ENCODE measurements at places on chromosomes 12 and 14.

DNA sequence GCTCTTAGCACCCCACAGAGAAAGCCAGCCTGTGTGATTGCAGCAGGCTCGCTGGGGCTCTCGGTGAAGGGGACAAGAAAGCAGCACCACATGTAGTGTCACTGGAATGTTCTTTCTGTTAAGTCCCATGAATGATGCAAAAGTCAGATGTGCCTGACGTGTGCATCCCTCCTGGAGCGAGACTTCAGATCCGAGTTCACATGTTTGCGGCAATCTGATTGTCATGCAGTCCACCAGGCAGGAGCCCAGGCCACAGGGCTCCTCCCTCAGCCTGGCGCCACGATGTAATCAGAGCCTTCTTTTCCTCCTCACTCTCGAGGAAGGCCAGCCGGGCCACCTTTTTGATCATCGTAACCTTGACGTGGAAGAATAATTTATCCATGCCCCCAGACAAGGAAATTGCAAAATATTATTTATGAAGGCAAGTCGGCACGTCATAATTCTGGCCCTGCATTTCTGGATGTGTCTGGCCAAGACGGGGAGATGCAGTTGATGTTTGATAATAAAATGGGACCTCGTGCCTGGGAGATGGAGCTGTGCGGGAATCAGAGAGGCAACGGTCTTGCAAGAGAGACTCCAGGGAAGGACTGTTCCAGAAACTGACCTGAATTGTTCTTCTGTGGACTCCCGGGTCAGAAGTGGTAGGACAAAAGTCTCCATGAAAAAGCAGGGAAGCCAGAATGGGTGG lies 214.6 kb downstream of the PHETA1 start:
- no peak for DNase-seq

DNA sequence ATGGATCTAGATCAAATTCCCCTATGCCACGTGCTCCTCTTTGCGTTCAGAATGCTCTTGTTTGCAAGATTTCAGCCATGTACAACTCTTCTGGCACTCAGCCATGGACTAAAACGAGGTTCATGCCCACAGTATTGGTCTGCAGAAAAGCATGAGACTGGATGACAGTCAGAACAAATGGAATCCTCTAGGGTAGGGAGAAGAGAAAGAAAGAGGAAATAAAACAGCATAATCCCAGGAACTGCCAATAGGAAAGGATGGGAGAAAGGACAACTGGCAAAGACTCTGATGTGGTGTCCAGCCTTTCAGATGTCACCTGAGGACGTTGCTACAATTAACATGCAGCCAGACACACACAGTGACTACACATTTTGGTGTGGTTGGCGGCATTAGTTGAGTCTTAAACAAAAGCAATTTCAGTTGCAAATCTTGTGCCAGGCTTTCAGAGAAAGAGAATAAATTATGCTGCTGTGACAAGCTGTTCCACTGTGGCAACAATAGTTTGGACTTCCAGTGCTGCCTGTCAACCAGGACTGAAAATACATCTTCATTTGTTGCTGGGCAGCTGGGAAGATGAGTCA lies 338.0 kb downstream of the RGS6 start:
- no peak for DNase-seq

- DNase-seq: no peak
Measured at GRCh38 chr14:69091006-69091405, 61.9 kb downstream of the DCAF5 start.

DNA sequence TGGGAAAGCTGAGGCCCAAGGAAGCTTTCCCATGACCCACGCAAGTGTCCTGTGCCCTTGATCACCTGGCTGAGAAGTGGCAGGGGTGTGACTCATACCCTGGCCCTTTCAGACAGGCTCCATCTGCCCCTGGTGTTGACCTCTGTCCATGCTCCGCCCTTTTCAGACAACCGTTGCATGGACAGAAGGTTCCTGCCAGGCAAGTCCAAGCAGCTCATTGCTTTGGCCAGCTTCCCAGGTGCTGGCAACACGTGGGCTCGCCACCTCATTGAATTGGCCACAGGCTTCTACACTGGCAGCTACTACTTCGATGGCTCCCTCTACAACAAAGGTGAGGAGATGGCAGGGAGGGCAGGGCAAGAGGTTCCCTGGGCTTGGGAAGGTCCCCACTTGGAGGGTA lies 103.5 kb downstream of the WSCD2 start:
- no peak for DNase-seq

GRCh38 chr12:110367181-110367864 lies 36.2 kb downstream of the ANAPC7 start:
- DNase-seq: no peak
